ENCODE measurements at places on chromosomes 11 and 22. TPM values are rescaled to one million over a fixed set of nuclear protein-coding genes. Genes with fewer than 3 reads are reported as not detected.

DNA sequence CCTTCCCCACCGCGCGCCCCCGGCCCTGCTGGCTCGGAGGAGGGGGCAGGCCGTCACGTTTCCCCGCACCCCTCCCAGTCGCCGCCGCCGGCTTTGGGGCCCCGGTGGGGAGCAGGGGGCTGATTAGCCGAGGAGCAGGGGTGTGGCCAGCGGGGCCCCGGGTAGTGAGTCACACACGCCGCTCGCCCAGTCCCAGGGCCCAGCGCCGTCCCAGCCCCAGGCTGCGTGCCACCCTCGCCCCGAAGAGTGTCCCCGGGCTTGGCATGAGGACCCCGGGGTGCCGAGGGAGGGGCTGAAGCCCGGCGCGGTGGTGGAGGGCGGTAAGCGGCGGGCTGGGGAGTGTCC lies 34.4 kb downstream of the PRDM11 start:
- DNase-seq = peak; percentile 83

DNA sequence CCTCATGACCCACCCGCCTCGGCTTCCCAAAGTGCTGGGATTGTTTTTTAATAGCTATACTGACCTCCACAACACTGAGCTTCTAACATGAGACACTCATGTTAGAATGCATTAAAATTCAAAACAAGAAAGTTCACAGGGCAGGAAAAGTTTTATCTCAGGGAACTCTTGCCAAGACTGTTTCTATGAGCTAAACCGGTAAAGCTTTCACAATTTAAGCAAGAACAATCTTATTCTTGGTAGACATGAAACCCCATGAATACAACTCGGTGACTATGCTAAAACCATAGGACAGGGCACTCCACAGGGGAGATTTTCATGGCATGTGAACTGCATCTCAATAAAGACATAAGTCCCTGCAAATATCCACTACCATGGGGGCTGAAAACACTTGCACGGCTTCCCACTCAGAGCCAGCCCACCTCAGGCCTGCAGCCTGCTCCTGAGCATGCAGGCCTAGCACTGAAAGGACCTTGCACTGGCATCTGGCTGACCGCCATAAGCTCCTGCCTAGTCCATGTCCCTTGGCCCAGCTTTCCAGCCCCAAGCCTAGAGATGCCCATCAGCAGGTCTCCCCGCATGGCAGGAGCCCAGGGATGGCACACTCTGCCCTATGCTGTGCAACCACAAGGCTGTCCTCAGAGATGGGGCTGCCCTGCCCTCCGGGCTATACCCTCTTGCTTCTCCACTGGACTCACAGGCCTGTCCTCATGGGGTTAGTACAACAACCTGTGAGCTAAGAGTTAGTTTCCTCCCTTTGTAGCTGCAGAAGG lies 58.4 kb downstream of the DGCR2 start:
- no peak for DNase-seq

- no peak for DNase-seq
These were observed 10.3 kb downstream of the CBX7 start for GRCh38 chr22:39142088-39142680.

- DNase-seq = no peak
These were observed 13.5 kb upstream of the MTMR2 start for GRCh38 chr11:95937358-95937757.

GRCh38 chr11:73931039-73931645 lies 19.7 kb upstream of the DNAJB13 start:
- DNase-seq = peak; percentile 43

DNA sequence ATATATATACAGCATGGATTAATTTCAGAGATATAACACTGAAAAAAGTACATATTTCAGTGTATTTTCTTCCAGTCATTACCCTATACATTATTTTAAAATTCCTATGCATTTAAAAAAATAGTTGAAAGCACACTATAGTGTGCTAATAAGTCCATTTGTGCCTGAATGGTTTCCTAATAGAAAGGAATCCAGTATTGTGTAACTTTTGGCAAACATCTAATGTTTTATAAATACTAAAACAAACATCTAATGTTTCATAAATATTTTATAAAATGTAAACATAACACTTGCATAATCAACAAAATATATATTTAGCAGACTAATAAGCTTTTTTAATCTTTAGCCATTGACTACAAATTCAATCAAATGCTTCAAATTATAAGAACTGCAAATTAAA lies 126.6 kb upstream of the FIBIN start:
- no peak for DNase-seq

LRRN4CL gene
- total RNA-seq = 0.98 TPM

DNA sequence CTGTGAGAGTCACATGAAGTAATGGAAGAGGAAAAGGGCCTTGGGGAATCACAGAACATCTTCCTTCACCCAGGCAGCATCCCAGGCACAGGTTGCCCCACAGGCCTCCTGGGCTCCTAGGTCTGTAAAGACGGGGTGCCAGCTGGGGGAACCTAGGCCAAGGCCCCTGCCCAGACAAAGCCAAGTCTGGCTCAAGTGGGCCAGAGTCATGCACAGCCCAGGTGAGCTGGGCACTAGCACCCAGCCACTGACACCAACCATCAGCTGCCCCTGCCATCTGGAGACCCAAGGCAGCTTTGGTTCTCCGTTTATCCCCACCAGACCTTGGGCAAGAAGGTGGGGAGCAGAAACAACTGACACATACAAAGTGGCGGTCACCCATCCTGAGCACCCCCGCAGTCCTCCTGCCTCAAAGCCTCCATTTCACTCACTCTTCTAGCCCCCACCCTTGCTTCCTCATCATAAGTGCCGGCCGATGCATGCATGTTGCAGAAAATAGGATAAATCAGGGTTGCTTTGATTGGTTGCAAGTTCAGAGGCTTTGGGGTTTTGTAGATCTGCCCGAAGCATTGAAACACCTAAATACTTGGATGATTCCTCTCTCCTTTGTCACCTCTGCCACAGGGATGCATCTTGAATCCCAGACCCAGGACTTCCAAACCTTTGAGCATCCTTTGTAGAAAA lies 26.5 kb upstream of the TMPRSS4 start:
- DNase-seq = no peak

DNA sequence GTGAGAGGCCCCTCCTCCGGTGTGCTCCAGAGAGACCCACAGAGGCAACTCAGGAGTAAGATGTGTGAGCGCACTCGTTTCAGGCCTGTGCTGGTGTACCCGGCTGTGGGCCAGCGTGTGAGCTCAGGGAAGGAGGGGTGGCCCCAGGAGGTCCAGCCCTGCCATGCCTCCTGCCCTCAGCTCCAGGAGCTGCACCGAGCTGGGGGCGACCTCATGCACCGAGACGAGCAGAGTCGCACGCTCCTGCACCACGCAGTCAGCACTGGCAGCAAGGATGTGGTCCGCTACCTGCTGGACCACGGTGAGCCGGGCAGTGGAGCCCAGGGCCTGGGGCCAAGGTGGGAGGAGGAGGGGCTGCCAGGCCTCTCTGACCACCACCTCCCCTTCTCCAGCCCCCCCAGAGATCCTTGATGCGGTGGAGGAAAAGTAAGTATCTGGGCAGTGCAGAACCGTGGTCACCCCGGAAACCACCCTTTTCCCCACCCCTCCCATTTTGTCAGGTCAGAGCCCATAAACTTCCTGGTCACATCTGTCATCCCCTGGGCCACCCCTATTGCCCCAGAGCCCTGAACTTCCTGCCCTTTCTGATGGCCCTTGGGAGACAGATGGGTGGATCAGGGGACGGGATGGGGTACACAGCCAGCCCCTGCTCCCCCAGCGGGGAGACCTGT lies 2.5 kb upstream of the MDK start:
- no peak for DNase-seq

GRCh38 chr22:45587638-45588505 lies 83.8 kb upstream of the ATXN10 start:
- DNase-seq = peak; percentile 39

C1QTNF4 gene
- not detected for total RNA-seq

DNA sequence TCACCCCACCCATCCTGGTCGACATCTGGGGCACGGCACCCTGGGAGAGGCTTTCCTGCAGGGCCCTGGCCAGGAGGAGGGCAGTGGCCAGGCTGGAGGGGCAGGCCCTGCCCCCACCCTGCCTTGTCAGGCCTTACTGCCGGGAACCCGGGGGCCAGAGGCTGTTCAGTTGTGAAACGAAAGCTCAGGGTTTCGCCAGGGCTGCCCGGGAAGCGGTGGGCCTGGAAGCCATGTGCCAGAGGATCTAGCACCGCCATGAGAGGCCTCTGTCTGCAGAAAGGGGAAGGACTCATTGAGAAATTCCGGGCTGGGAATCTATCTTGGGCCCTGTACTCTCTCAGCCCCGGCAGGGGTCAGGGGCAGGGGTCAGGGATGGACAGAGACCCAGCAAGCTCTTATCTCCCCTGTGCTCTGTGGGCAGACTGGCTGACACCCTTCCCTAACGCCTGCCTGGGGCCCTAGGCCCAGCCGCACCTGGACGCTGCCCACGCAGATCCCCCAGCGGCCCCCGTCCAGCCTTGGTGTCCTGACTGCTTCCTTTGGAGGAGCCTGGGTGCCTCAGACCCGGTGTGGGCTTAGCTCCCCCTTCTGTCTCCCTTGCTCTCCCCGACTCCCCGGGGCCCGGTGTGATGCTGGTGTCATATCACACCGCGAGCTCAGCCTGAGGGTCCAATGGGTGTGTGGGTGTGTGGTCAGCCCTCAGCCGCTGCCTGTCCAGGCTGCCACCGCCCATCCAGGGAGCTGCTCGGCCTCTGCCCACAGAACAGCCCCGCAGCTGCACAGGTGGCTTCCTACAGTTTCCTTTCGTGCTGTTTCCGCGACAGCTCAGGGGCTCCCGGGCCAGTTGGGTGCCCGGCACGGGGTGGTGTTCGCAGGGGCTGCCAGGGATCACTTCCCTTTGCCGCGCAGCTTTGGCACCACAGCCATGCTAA lies 6.5 kb downstream of the PIM3 start:
- DNase-seq = peak; percentile 18

CDC45 gene
- 51.4 TPM for total RNA-seq

HEPN1 gene
- total RNA-seq = not detected

SLC22A8 gene
- total RNA-seq = not detected

DNA sequence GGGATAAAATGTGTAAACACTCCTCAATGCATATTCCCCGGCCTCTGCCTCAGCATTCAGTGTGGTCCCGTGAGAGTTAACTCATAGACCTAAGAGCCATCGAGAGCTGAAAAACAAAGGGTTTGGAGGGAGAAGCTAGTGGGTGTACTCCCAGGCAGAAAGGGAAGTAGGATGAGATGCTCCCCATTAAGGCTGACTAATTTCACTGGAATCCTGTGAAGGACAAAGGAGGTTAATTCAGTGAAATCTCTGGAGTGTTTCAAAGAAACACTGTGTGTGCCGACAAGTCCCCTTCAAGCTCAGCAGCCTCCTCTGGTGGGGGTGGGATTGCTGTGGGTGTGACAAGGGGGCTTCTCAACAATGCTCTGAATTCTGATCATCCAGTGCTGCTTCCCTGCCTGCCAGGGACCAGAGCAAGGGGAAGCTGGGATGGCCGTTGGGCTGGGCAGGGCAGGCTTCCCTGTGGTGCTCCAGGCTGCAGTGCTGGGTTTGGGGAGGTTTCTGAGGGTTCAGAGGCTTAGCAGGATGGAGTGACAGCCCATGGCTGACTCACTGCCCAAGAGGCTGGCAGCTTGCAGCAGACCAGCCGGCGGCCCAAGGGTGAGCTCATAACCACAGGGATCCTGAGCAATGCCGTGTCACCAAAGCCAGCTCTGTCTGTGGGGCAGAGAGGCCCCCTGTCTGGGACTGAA lies 61.4 kb upstream of the BMAL1 start:
- DNase-seq = peak; percentile 99

UBQLNL gene
- total RNA-seq = not detected

DNA sequence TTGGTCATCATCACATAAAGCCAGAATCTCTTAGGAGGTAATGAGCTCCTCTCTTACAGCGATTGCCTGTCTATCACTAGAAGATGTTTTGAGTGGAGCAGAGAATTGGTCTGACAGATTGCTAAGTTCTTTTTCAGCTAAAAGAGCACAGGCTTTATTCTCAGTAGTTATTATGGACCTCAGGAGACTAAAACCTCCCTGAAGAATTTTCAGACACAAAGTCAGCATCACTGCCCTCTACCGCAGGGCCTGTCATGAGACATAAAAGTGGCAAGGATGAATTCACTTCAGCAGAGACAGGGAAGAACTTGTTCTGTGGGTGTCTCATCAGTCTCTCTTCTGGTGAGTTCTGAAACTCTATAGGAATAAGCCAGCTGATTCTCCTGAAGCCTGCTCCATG lies at the start of gene OR51I2:
Gene OR51I2, plus strand, starts transcription at position 301 of the 400 bp plus-strand sequence. CDS start 4,166 bp downstream, outside the sequence.
- DNase-seq = no peak

ABCG4 gene
- total RNA-seq = not detected

DNA sequence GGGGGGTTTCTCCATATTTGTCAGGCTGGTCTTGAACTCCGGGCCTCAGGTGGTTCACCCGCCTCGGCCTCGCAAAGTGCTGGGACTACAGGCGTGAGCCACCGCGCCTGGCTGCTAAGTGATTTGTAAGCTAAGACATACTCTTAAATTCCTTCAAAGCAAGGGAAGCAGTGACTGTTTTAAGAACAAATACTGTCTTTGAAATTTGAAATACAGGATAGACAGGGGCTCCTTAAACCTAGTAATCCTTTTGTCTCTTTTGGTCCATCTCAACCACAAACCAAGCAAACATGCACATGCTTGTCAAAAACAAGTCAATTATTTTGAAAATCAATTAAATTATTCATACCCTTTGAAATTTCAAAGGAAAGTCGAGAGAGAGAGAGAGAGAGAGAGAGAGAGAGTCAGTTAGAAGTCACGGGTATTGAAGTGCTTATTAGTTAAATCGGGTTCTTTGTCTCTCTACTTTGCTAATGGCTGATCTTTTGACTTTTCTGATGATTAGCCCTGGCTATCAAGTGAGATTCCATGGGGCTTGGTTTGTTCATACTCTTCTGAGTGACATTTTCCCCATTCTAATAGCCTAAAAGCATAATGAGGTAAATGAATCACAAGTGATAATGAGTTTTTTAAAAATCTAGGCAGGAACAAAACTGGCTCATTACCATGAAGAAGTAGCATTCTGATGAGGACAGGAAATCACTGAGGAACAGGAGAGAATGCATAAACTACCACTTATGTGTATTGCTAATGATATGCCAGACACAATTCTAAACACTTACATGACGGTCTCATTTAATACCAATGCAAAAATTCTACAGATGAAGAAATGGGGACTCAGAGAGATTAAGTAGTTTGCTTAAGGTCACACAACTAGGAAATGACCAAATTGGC lies 48.0 kb downstream of the MCHR1 start:
- DNase-seq = no peak

TESMIN gene
- 1.2 TPM for total RNA-seq

NCAM1 gene
- total RNA-seq = 27.7 TPM

GRCh38 chr11:74577624-74578396 lies 14.6 kb upstream of the POLD3 start:
- no peak for DNase-seq
